CD4-positive, alpha-beta T cell (primary cell): ENCODE measurements at places on chromosomes 7 and 10. TPM values are rescaled to one million over a fixed set of nuclear protein-coding genes. Genes with fewer than 3 reads are reported as not detected.

DNA sequence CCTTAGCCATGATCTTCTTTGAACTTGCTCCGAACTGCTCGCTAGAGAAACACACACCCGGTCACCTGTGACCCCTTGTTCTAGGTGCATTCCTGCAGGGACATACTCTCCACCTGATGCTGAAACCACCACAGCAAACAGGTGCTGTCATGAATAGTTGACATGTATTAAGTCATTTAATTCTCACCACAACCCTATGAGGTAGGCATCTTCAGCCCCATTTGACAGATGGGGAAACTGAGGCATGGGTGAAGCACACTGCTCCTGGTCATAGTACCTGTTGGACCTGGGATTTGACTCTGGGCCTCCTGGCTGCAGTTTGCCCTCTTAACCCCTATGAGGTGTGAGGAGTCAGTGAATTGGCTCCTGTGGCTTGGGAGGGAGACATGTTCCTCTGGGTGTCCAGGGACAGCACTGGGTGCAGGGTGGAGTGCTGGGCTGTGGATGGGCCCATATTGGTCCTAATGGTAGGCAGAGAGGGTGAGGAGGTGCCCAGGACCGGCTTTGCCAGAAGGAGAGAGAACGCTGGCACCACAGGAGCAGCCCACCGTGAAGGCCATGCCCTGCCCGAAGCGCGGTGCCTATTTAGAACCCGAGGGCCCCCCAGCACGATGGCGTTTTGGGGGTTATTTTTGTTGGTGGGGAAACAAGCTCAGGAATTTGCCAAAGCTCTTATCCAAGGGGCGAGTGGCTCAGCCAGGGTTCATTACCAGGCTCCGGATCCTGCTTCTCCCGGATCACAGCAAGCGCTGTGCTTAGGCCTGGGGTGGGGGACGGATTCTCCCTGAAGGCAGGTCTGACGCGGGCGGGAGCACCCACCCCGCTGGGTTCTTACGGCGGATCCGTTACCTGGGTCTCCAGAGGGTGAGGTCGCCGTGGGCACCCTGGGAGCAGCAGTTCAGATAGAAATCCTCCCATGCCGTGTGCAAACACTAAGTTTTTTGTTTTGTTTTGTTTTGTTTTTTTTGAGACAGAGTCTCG lies 52.3 kb downstream of the GLRX3 start:
- H3K36me3 ChIP-seq, result peaks cover 25% of the 10 kb centered on the region
- peaks cover 4% of the 10 kb centered on the region for H3K27me3 ChIP-seq
- no peak overlapping the region for H3K27ac ChIP-seq
- no peak overlapping the region for H3K4me3 ChIP-seq
- peaks cover 12% of the 10 kb centered on the region for H3K4me1 ChIP-seq

Gene CARD11
- 118 TPM for total RNA-seq

DNA sequence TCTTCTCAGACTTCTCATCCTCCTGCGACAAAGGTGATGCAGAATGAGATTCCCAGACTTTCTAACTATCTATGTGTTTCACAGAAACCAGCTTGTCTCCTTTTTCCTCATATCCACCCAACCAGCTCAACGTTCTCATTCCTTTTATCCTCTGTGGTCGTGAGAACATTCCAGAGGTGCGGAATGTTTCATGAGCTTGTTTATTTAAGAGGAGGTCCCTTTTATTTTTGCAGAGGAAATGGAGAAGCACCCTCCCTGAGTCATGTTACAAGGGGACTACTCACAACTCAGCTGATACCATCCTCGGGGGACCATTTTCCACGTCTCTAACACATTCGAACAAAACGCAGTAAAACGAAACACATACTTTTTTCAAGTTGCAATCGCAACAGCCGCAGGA lies 93.2 kb downstream of the ZRANB1 start:
- no peaks in the 10 kb centered on the region for H3K36me3 ChIP-seq
- DNase-seq, result no peak
- no peak overlapping the region for H3K27ac ChIP-seq
- H3K4me3 ChIP-seq, result no peak overlapping the region
- no peaks in the 10 kb centered on the region for H3K4me1 ChIP-seq

Gene C7orf33
- not detected for total RNA-seq

DNA sequence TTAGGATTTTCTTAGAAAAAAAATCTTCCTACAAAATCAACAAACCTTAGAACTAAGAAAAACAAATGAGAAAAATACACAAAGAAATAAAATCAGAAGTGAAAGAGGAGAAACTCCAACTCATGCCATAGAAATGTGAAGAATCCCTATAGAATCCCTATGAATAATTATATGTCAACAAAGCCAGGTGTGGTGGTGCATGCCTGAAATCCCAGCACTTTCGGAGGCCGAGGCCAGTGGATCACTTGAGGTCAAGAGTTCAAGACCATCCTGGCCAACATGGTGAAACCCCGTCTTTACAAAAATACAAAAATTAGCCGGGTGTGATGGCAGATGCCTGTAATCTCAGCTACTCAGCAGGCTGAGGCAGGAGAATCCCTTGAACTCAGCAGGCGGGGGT lies 27.1 kb downstream of the ACSM6 start:
- H3K27ac ChIP-seq, result no peak overlapping the region
- no peak for DNase-seq
- no peaks in the 10 kb centered on the region for H3K36me3 ChIP-seq
- H3K4me3 ChIP-seq, result no peak overlapping the region
- no peaks in the 10 kb centered on the region for H3K27me3 ChIP-seq

- H3K4me3 ChIP-seq, result no peak overlapping the region
- H3K36me3 ChIP-seq, result no peaks in the 10 kb centered on the region
- no peak for DNase-seq
- no peaks in the 10 kb centered on the region for H3K4me1 ChIP-seq
These were observed 424.4 kb upstream of the AUTS2 start for GRCh38 chr7:69173846-69174245.

GRCh38 chr7:152986376-152986775 lies 226.8 kb downstream of the ACTR3B start:
- no peak overlapping the region for H3K4me3 ChIP-seq
- H3K27ac ChIP-seq, result no peak overlapping the region
- H3K27me3 ChIP-seq, result peaks cover 3% of the 10 kb centered on the region
- DNase-seq, result no peak

GRCh38 chr10:34969171-34969570 lies 121.0 kb downstream of the CUL2 start:
- no peak overlapping the region for H3K27ac ChIP-seq
- no peak for DNase-seq
- H3K36me3 ChIP-seq, result no peaks in the 10 kb centered on the region
- H3K4me3 ChIP-seq, result no peak overlapping the region

GRCh38 chr10:48547061-48547895 lies 57.6 kb downstream of the ARHGAP22 start:
- H3K27me3 ChIP-seq, result no peaks in the 10 kb centered on the region
- H3K27ac ChIP-seq, result no peak overlapping the region
- H3K36me3 ChIP-seq, result no peaks in the 10 kb centered on the region
- no peak for DNase-seq

Gene FEZF1
- not detected for total RNA-seq

Gene CUBN
- total RNA-seq, result 9.2 TPM

DNA sequence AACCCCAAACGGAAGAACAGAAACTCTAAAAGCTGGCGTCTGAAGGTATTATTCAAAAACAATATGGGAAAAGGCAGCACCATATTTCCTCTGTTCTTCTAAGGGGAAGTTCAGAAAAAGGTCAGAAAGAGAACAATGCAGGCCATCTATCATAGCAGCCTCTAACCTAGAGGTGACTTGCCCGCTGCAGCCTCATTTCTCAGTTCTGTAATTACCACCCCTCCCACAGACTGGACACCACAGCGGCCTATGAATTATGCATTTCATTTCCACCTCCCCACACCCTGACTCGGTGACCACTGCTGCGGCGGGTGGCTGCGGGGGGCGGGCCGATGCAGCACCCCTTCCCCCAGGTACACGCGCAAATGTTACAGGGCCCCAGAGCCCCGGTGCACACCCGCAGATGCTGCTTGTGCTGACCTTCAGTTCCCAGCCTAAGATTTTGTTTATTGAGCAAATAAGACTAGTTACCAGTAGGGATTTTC lies 125.5 kb downstream of the CLEC2L start:
- peaks cover 8% of the 10 kb centered on the region for H3K36me3 ChIP-seq
- H3K4me1 ChIP-seq, result peaks cover 59% of the 10 kb centered on the region
- H3K4me3 ChIP-seq, result peak overlapping the region; percentile 11
- H3K27me3 ChIP-seq, result no peaks in the 10 kb centered on the region
- peak overlapping the region; percentile 14 for H3K27ac ChIP-seq
- no peak for DNase-seq

Gene PPP1R17
- not detected for total RNA-seq

DNA sequence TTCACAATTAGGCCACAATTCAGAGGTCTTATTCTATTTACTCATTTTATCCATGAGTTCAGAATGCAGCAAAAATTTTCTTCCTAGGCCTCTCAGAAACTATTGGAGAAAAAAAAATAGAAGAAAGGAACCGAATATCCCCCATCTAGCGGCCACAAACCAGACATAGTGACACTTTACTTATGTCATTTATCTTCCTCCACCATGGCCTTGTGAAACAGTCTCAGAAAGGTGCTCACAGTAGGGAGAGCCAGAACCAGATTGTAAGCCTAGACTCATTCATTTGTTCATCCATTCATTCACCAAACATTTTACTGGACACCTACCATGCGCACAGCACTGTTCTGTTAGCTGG lies 16.0 kb downstream of the CREB3L2 start:
- no peak for DNase-seq
- no peak overlapping the region for H3K27ac ChIP-seq
- peaks cover 4% of the 10 kb centered on the region for H3K36me3 ChIP-seq
- no peaks in the 10 kb centered on the region for H3K27me3 ChIP-seq
- peaks cover 8% of the 10 kb centered on the region for H3K4me1 ChIP-seq

DNA sequence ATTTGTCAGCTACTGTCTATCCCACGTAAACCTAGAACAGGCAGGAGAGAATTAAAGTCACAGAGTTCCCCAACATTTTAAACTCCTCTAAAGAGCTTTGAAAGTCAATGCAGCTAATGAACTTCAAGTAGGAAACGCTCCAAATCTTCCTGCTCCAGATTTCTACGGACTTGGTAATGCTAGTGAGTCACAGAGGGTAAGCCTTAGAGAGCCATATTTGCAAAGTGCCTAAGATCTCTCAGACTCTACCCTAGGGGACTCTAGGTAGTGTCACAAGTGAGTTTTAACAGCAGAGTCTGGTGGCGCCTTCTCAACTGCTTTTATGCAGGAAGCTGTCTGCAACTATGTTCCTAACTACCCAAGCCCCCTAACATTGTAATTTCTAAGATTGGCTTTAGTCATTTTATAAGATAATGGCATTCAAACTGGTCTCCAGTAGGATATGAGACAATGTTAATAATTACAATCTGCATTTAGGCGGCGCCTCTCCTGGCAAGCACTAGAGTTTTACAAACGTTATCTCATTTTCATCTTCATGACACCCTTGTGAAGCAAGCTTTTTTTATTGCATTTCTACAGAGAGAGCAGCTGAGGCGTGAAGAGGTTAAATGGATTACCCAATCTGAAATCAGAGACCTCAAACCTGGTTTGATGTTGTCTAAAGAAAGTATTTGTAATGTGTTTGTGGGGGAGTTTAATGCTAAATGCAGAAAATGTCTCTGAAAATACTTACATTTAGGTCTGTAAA lies 22.0 kb upstream of the FZD1 start:
- H3K4me1 ChIP-seq, result no peaks in the 10 kb centered on the region
- no peak for DNase-seq
- no peak overlapping the region for H3K27ac ChIP-seq
- H3K36me3 ChIP-seq, result no peaks in the 10 kb centered on the region

Gene CREB5
- total RNA-seq, result 0.19 TPM

DNA sequence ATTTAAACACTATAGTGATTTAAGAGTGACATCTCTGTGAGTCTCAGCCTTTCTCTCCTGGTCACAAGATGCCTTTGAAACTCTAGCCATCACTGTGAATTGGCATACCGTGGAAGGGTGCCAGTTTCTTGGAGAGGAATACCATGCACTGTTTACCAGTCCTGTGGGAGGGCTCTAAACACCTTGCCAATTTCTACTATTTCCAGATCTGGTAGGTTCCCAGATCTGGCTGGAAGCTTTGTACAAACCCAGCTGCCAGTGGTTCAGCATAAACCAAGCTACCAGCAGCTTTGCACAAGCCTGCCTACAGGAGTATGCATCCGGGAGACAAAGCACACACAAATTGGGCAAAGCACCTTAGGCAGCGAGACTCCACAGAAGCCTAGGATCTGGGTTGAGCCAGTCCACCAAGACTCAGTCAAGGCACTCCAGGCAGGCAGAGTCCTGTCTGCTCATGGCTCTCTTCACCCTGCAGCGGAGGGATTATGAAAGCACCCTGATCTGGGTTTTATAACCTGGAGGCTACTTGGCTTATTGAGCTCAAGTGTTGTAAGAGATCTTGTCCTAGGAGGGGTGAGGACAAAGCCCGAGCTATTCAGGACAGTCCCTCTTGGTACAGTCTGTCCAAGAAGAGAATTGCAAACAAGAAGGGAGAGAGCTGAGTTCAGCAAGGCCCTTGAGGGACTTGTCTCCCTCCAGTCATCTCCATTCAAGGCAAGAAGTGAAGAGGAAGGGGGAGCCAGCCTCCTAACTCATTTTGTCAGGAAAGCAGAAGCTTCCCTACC lies 23.6 kb downstream of the MCM10 start:
- H3K4me3 ChIP-seq, result no peak overlapping the region
- no peaks in the 10 kb centered on the region for H3K27me3 ChIP-seq
- no peaks in the 10 kb centered on the region for H3K4me1 ChIP-seq
- no peaks in the 10 kb centered on the region for H3K36me3 ChIP-seq

- no peak for DNase-seq
- no peaks in the 10 kb centered on the region for H3K27me3 ChIP-seq
- H3K4me1 ChIP-seq, result peaks cover 5% of the 10 kb centered on the region
- H3K4me3 ChIP-seq, result no peak overlapping the region
These were observed 165.8 kb downstream of the KLF6 start for GRCh38 chr10:3619241-3619640.

- no peak for DNase-seq
- H3K36me3 ChIP-seq, result no peaks in the 10 kb centered on the region
- no peak overlapping the region for H3K27ac ChIP-seq
- H3K4me3 ChIP-seq, result no peak overlapping the region
- H3K4me1 ChIP-seq, result no peaks in the 10 kb centered on the region
- H3K27me3 ChIP-seq, result no peaks in the 10 kb centered on the region
These were observed 15.4 kb downstream of the MICU1 start for GRCh38 chr10:72610466-72610865.

DNA sequence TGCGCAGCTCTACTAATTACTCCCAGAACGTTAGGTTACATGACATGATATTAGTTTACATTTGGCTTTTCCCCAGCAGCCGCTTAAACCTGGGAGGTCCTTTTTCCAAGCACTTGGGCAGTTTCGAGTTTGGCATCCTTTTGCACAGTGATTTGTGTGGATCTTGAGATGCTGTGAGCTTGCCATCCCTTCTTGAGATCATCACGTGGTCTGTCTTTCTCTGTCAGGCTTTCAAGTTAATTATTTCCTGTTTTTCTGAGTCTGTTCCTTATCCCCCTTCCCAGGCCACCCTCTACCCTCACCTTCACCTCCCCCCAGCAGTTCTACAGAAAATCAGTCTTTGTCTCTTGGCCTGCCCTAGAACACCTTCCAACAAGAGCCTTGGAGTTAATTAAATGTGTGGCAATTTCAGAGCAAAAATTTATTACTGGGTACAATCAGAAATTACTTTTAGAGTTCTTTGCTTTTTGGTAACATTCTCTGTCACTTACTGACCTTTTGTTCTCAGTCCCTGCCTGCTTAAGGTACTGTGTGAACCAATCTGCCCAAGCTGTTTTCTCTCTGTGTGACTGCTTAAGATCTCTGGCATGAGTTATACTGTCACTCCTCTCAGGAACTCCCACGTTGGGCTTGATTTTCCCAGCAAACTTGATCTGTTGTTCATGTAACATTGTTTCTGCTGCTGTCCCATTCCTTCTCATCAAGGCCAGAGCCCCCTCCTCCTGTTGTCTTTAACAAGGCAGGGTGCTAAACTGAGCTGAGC lies 3.1 kb upstream of the SLF2 start:
- no peaks in the 10 kb centered on the region for H3K27me3 ChIP-seq
- H3K4me3 ChIP-seq, result no peak overlapping the region
- DNase-seq, result no peak
- H3K36me3 ChIP-seq, result peaks cover 4% of the 10 kb centered on the region
- peaks cover 15% of the 10 kb centered on the region for H3K4me1 ChIP-seq
- H3K27ac ChIP-seq, result no peak overlapping the region
